Sigmoid colon (tissue), 7 donors: ENCODE measurements at places on chromosomes 2 and 18. TPM values are rescaled to one million over a fixed set of nuclear protein-coding genes. Genes with fewer than 3 reads are reported as not detected.

Gene ITGB6
- total RNA-seq = not detected

Gene BMP10
- not detected for total RNA-seq

Gene ANKRD23
- 1.8 TPM for total RNA-seq

Gene BCL11A
- total RNA-seq = 17.4 TPM

Gene MTCL1
- total RNA-seq = 87.9 TPM

Gene KLHL14
- total RNA-seq = 0.71 TPM

Gene LPIN1
- 28.2 TPM for total RNA-seq
